Transverse colon (tissue), 4 donors: ENCODE measurements at places on chromosomes 7 and 10. TPM values are rescaled to one million over a fixed set of nuclear protein-coding genes. Genes with fewer than 3 reads are reported as not detected.

SPDYE16 gene
- total RNA-seq: not detected

CNTNAP2 gene
- total RNA-seq: 2.2 TPM

ACTR3C gene
- 19.9 TPM for total RNA-seq

ATRNL1 gene
- total RNA-seq: 18.4 TPM

PNLIPRP2 gene
- not detected for total RNA-seq

SPDYE2B gene
- total RNA-seq: not detected

LDB3 gene
- total RNA-seq: 2.2 TPM

MYO3A gene
- total RNA-seq: 1.2 TPM

OPN1SW gene
- not detected for total RNA-seq

HOGA1 gene
- total RNA-seq: not detected

RPA3 gene
- 11.1 TPM for total RNA-seq

CAV1 gene
- total RNA-seq: 52.2 TPM

OR2A1 gene
- not detected for total RNA-seq

PDE1C gene
- 1.5 TPM for total RNA-seq

CPN1 gene
- total RNA-seq: not detected

UNCX gene
- not detected for total RNA-seq

HOXA3 gene
- total RNA-seq: 15.0 TPM

KCNIP2 gene
- total RNA-seq: 1.4 TPM

PDZD8 gene
- 48.6 TPM for total RNA-seq

YWHAG gene
- 35.9 TPM for total RNA-seq

TSPAN12 gene
- total RNA-seq: 55.6 TPM

KLF14 gene
- total RNA-seq: 3.0 TPM

SORCS1 gene
- total RNA-seq: 2.7 TPM

PPP1R17 gene
- not detected for total RNA-seq

SUV39H2 gene
- total RNA-seq: 4.6 TPM

PTPRN2 gene
- 25.4 TPM for total RNA-seq

CYP2E1 gene
- total RNA-seq: 0.96 TPM

WNT8B gene
- total RNA-seq: not detected

BTBD16 gene
- not detected for total RNA-seq

ACTL6B gene
- not detected for total RNA-seq

MMP21 gene
- total RNA-seq: 0.16 TPM

PODXL gene
- 11.7 TPM for total RNA-seq

SCART1 gene
- total RNA-seq: 2.9 TPM

AGR2 gene
- total RNA-seq: 297 TPM

CYP26C1 gene
- total RNA-seq: not detected

KLLN gene
- 1.00 TPM for total RNA-seq

ZSCAN21 gene
- 9.8 TPM for total RNA-seq

AFAP1L2 gene
- total RNA-seq: 13.5 TPM

SUGCT gene
- 2.6 TPM for total RNA-seq

SSMEM1 gene
- total RNA-seq: not detected

APBB1IP gene
- total RNA-seq: not detected

NRCAM gene
- 2.1 TPM for total RNA-seq

ITPRID1 gene
- 3.0 TPM for total RNA-seq

OR2A7 gene
- 14.1 TPM for total RNA-seq

TUBB8 gene
- total RNA-seq: not detected

CAMK2B gene
- 0.16 TPM for total RNA-seq

TET1 gene
- 3.3 TPM for total RNA-seq

VKORC1L1 gene
- total RNA-seq: 16.0 TPM

LIPM gene
- not detected for total RNA-seq

ASB10 gene
- not detected for total RNA-seq

SPDYE5 gene
- total RNA-seq: not detected

PAPSS2 gene
- total RNA-seq: 93.9 TPM

PLXDC2 gene
- total RNA-seq: 12.0 TPM

RARRES2 gene
- total RNA-seq: 84.2 TPM
